ENCODE measurements at places on chromosomes 12 and 14.

DNA sequence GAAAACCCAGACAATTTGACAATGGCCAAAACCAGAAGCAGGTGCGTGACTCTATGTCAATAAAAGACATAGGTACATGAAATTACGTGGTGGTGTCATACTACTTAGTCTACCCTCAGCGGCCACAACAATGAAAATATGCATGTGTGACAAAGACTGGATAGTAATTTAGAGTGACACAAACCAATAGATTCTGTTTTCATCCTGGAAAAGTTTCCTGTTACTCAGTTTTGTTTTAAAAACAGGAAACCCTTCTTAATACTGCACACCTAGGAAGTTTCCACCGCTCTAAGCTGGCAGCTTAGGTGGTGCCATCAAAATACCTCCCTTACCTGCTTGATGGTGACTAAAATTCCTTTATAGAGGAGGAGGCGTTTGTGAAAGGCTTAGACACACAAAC lies 15.1 kb downstream of the POU6F1 start:
- no peak for DNase-seq

GRCh38 chr12:93670104-93670503 lies 7.1 kb upstream of the CRADD start:
- no peak for DNase-seq

DNA sequence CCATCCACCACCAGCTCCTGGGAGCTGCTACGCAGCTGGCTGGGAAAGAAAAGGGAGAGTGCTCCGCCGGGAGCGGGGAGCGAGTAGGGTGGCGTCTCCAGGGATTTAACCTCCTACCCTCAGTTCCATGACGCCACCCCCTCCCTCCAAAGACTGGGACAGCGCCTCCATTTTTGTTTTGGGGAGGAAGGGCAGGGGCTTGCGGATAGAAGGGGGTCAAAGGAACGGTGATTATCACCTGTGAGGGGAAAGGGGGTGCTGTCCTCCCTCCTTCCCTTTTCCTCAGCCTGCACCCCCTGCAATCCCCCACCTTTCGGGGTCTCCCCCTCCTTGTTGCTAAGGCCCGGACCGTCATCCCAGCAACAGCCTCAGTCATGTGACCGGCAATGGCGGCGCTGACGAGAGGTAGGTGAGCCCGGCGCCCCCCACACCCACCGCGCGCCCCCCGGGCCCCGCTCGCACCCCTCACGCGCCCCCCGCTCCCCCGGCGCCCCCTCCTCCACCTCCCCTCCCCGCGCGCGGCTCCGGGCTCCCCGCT lies at the start of gene DTX3:
Gene DTX3, plus strand, starts transcription at position 371 of the 538 bp plus-strand sequence. CDS start 1,694 bp downstream, outside the sequence.
- DNase-seq: peak; percentile 50

- DNase-seq: no peak
Observed at GRCh38 chr12:131441060-131441396, 269.9 kb upstream of the SFSWAP start.

- no peak for DNase-seq
Observed at GRCh38 chr14:60933920-60934655, 46.8 kb downstream of the TRMT5 start.

DNA sequence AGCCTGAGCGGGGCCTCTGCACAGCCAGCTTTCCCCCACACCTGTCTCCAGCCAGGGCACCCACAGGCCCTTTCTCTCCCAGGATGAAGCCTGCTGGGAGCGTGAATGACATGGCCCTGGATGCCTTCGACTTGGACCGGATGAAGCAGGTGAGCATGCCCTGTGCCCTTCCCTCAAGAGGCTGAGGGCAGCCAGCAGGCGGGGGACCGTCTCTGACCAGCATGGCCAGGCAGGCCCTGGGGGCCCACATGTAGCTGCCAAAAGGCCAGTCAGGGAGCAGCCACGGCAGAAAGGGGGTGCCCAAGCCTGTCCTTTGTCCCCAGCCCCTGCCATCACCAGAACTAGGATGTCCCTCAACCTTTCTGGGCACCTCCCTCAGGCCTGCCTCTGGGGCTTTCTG lies 18.3 kb downstream of the DEGS2 start:
- DNase-seq: no peak

GRCh38 chr12:9118158-9118557 lies 2.4 kb upstream of the A2M start:
- no peak for DNase-seq

DNA sequence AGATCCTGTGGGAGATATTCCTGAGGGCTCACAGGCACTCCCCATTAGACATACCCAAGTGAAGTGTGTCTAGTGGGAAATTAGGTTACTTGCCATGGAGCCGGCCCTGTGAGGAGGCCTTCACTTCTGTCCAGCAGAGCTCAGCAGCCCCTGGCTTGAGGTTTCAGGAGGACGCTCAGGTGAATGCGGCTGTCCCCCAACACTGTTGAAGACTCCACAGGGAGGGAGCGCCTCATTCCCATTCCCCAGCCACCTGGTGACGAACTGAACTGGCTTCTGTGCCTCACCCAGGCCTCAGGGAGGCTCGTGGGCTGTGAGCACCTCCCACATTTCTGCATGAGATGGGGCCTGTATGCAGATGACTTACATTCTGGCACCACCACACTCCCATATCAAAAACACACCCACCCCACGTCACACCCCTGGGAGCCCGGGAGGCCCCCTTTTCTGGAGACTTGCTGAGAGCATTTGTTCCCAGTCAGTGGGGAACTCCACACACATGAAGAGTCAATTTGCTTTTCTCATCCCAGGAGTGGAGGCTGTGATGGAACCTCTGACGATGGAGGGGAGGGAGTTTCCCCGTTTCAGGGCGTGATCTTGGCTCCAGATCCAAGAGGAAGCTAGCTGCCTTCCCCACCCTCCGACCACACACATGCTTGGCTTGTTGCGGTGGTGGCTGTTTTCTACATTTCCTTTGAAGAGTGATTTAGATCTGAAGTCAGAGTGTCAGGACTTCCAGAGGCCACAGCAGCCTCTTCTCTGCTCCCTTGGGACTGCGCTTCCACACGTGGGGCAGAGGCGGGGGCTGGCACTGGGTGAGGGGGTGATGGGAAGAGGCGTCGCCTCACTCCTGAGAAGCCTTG lies 120.7 kb downstream of the ADGRD1 start:
- no peak for DNase-seq

DNA sequence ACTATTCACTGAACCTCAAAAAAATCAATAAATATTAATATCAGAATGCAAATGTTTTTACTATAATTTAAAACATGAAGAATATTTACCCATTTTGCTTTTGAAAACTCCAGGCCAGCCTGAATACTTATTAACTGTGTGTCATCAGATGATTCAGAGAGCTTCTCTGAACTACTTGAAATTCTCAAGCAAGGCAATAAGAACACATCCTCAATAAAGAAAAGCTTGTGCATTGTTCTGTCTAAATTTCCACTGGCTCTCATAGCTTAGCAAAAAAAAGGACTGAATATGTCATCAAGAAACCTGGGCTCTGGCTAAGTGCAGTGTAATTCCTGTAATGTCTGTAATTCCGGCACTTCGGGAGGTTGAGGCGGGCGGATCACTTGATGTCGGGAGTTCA lies 194.1 kb downstream of the BTG1 start:
- no peak for DNase-seq

DNA sequence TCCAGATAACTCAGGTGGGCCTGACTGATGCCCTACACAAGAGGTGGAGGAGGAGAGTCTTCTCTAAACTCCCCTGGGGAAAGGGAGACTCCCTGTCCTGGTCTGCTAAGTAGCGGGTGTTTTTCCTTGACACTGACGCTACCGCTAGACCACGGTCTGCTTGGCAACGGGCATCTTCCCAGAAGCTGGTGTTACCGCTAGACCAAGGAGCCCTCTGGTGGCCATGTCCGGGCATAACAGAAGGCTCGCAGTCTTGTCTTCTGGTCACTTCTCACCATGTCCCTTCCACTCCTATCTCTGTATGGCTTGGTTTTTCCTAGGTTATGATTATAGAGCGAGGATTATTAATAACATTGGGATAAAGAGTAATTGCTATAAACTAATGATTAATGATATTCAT lies 965.5 kb downstream of the TMEM121 start:
- DNase-seq: no peak

- no peak for DNase-seq
Observed at GRCh38 chr12:105880824-105881388, 257.8 kb downstream of the NUAK1 start.

- DNase-seq: no peak
Observed at GRCh38 chr14:95496111-95496681, 20.3 kb downstream of the SYNE3 start.

- DNase-seq: no peak
Observed at GRCh38 chr12:105060715-105061378, 23.4 kb downstream of the ALDH1L2 start.

DNA sequence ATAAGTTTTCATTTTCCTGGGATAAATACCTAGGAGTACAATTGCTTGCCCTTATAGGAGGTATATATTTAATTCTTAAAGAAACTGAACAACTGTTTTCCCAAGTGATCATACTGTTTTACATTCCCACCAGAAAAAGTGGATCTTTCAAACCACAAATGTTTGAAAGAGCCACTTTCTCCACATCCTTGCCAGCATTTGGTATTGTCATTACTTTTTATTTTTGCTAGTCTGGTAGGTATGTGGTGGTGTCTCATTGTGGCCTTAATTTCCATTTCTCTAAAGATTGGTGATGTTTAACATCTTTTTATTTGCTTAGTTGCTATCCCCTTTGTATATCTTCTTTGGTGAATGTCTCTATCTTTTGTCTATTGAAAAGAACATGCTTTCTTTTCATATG lies 50.6 kb downstream of the CCDC91 start:
- DNase-seq: no peak

DNA sequence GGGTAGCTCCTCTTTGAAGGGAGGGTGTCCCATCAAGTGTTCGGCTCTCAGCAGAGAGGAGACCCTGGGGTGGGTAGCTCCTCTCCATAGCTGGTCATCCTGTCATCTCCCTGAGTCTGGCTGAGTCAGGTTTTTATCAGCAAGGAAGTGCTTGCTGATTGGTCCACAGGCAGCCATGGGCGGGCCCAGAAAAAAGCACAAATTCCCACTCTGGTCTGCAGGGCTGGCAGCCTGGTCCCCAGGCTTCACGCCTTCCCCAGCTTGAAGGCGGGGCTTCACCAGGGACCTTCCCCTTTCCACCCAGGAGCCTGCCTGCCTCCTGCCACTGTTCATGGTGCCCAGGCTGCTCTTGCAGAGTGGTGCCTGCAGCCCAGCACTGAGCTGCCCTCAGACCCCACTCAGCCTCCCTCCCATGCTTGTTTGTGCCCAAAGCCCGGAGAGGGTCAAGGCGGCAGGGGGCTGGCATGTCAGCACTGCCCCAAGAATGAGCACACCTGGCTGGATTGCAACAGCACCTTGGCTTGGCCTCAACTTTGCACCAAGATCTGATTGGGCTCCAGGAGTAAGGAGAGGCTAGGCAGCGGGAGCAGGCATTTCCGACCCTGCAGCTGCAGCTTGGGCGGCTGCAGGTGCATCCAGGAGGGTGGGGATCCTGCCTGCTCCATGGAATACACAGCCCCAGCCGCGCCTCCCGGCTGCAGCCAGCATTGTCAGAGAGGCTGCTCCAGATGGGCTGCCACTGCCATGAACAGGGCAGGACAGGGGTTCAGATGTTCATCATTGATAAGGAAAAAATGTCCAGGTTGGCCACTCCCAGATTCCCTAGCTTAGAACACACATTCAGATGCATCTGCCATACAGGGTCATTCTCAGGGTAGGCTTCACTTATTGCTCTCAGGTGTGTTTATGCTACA lies 22.0 kb upstream of the WDR89 start:
- no peak for DNase-seq

DNA sequence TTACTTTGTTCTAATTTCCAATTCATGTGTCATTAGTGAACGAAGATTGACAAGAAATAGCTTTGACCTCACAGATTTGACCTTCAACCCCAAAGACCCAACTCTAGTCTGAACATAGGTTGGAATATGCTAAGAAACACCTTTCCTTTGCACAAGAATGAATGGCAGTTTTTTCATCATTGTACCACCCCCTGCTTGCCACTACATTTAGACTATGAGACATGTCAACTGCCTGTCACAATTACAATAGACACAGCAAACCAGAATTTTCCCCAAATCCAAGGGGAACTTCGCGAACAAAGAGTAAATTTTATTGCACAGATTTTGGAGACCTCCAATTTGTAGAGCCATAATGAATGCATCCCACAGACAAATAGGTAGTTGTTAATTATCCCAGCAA lies 535.4 kb downstream of the PRKD1 start:
- DNase-seq: no peak

DNA sequence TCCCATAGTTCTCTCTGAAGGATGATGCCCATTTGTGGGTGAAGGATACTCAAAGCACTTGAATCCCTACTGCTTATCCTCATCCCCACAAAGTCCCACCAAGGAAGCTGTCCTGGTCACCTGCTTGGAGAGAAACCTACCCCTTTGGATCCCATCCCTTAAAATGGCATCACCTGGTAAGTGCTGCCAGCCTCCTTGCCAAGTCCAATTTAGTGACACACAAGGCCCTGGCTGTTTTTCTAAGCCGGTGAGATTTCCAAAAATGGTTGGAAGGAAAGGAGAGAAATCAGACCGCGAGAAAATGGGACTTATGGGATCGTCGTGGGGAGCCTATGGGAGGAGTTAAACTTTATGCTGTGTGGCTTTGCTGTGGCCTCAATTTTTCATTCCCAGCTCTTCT lies 358.2 kb downstream of the FUT8 start:
- DNase-seq: no peak

- DNase-seq: no peak
Observed at GRCh38 chr12:132190834-132191500, 46.7 kb downstream of the NOC4L start.

DNA sequence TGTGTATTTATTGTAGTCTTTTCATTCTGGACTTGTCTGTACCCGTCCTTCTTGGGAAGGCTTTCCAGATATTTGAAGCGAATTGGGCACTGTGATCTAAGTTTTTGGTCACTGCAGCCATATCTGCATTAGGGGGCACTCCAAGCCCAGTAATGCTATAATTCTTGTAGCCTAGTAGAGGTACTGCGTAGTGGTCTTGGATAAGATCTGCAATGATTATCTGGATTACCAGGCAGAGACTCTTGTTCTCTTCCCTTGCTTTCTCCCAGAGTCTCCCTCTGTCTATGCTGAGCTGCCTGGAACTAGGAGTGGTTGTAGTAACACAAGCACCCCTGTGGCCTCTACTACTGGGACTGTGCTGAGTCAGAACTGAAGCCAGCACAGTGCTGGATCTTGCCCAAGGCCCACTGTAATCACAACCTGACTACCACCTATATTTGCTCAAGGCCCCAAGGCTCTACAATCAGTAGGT lies 30.0 kb downstream of the SLC38A2 start:
- DNase-seq: no peak

GRCh38 chr14:41859336-41859735 lies 252.7 kb downstream of the LRFN5 start:
- DNase-seq: no peak

DNA sequence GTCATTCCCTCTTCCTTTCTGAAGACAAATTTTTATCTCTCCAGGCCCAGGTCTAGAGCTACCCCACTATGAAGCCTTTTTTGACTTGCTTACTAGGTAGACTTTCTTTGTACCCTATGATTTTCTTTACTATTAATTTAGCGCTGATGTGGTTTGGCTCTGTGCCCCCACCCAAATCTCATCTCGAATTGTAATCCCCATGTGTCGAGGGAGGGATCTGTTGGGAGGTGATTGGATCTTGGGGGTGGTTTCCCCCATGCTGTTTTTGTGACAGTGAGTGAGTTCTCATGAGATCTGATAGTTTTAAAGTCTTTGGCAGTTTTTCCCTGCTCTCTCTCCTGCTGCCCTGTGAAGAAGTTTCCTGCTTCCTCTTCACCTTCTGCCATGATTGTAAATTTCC lies 118.1 kb downstream of the SLC38A1 start:
- no peak for DNase-seq

- no peak for DNase-seq
Observed at GRCh38 chr14:78028471-78028870, 141.7 kb upstream of the NRXN3 start.

- DNase-seq: no peak
Observed at GRCh38 chr14:55417955-55418354, 6.3 kb upstream of the ATG14 start.

Measured in HTR-8/SVneo (cell line).